Stimulated activated effector memory CD8-positive, alpha-beta T cell treated with anti-CD3 and anti-CD28 coated beads, Interleukin-12 subunit alpha, Interleukin-12 subunit beta, amount 100 ng/mL, for 72 hours (primary cell): ENCODE measurements at places on chromosomes 6 and 20.

- no peak for DNase-seq
Measured at GRCh38 chr6:2695454-2696095, 55.1 kb downstream of the MYLK4 start.

DNA sequence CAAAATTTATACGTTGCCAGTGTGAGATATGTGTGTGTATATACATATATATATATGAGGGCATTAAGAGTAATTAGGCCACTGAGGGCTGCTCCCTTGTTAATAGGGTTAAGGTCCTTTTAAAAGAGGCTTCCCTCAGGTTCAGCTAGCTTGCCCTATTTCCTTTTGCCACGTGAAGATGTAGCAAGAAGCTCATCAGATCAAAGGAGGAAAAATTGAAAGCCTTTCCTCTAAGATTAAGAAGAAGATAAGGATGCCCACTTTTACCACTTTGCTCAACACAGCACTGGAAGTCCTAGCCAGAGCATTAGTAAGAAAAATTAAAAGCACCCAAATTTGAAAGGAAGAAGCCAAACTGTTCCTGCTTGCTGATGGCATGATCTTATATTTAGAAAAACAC is 33.2 kb upstream of the ISM1 start:
- DNase-seq: no peak

GRCh38 chr6:14231071-14231483 is 113.5 kb downstream of the CD83 start:
- DNase-seq: no peak

DNA sequence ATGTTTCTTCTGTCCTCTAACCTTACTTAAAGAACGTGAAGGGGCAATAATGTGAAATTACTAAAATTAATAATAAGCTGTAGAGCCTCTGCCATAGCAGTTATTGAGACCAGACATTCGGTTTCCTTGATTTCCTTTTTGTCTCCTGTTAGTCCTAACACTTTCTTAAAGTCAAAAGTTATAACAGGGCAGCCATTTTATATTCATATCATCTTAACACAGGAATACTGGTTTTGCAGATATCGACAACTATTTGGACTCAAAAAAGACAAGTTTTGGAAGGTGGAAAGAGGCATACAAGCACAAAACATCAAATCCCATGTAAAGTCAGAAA is 33.5 kb downstream of the HFE start:
- DNase-seq: no peak

GRCh38 chr6:101402622-101403031 is 9.1 kb downstream of the GRIK2 start:
- no peak for DNase-seq

GRCh38 chr6:45690846-45691245 is 313.1 kb upstream of the SUPT3H start:
- no peak for DNase-seq

GRCh38 chr6:110246900-110247546 is 66.8 kb downstream of the CDC40 start:
- DNase-seq: no peak

GRCh38 chr6:129577691-129578090 is 132.3 kb downstream of the ARHGAP18 start:
- no peak for DNase-seq
